Stimulated activated CD4-positive, alpha-beta T cell treated with anti-CD3 and anti-CD28 coated beads, Interleukin-15, amount 100 ng/mL, for 1 hour (primary cell): ENCODE measurements at places on chromosomes 2 and 18.

DNA sequence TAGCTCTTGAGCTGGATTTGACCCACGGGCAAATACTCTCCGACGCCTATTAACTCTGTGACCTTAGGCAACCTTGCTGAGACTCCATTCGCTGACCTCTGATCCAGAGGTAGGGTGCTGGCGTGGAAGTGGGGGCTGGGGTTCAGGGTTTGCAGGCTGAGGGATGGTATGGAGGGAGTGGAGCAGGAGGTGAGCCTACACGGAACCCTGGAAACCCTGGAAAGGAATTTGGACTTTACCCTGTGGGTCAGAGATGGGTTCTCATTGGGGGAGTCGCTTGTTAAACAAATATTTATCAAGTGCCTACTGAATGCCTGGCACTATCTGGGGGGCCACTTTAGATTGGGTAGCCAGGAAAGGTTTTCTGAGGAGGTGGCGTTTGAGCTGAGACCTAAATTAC, 58.2 kb upstream of the FZD7 start:
- no peak for DNase-seq

GRCh38 chr2:240996161-240996833, 2.1 kb upstream of the SNED1 start:
- no peak for DNase-seq

- no peak for DNase-seq
Measured at GRCh38 chr2:210199186-210199765, 26.0 kb downstream of the ACADL start.

DNA sequence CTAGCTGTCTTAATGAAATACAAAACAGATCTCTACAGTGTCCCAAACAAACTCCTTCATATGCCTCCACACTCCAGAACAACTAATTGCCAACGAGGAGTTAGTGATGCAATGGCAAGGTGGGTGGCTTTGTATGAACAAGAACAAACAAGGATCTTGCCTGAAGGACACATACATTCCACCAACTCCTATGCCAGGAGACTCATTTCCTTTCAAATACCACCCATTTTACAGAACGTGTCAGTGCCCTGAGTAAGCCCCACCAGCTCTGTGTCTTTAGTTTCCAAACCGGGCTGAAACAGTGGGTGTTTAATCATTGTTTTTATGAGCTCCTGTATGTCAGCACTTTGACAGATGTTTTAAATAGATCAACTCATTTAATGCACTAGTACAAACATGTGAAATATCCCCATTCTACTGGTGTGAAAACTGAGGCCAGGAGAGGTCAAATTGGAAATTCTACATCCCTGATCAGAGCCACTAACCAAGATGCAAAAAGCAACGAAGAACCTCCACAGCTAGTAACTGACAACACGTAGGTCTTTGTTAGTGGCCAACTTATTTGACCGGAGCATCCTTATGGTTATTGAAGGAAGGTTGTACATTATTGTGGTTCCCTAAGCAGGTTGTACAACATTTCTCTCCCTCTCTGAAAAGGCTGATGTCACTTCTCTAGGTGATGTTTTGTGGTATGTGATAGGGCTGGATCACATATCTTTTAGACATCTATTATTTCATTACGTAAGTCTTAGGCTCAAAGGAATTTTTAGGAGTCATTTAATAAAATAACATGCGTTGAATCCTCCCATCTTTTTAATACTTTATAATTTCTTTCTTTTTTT, 534.9 kb upstream of the TNP1 start:
- no peak for DNase-seq

- DNase-seq, result no peak
Measured at GRCh38 chr2:43420389-43420801, 175.4 kb downstream of the THADA start.

DNA sequence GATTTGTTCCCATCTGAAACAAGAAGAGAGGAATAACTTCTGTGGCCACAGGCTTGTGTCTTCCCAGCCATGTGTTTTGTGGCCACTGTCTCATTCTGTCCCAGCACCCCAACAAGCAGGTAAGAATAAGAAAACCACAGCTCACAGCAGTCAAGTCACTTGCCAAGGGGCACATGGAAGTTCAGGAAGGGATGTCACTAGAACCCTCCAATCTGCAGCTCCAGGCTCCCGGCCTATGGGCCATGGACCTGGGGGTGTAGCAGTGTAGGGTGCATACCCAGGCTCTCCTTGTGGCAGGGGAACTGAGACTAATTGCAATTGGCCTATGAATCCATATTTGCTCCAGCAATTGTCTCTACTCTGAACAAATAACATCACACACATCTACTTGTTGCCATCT, 112.5 kb downstream of the TFCP2L1 start:
- no peak for DNase-seq

DNA sequence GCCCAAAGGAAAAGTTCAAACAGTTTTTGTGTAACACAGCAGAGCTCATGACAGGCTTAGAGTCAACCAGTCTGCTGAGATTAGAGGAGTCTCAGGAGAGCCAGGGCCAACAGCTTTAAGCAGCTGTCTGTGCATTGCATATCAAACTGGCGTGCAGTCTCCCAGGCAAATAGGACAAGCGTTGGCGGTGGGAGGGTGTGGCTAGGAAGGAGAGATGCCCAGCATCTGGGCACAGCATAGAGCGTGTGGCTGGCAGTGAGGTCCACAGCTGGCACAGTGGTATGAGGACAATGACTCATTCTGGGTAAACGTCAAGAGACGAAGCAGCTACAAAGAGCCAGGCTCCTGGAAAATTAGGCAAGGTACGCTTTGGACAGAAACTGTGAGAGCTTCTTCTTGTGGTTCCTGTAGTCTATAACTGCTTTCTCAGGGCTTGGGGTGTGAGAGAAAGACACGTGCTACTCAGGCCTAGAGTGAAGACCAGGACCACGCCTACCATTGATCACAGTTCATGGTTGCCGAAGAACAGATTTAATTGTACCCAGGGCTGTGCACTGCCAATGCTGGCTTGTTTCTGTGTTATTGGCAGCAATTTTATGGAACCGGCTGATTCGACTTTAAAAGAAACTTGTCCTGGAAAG, 14.8 kb downstream of the ZAP70 start:
- no peak for DNase-seq

DNA sequence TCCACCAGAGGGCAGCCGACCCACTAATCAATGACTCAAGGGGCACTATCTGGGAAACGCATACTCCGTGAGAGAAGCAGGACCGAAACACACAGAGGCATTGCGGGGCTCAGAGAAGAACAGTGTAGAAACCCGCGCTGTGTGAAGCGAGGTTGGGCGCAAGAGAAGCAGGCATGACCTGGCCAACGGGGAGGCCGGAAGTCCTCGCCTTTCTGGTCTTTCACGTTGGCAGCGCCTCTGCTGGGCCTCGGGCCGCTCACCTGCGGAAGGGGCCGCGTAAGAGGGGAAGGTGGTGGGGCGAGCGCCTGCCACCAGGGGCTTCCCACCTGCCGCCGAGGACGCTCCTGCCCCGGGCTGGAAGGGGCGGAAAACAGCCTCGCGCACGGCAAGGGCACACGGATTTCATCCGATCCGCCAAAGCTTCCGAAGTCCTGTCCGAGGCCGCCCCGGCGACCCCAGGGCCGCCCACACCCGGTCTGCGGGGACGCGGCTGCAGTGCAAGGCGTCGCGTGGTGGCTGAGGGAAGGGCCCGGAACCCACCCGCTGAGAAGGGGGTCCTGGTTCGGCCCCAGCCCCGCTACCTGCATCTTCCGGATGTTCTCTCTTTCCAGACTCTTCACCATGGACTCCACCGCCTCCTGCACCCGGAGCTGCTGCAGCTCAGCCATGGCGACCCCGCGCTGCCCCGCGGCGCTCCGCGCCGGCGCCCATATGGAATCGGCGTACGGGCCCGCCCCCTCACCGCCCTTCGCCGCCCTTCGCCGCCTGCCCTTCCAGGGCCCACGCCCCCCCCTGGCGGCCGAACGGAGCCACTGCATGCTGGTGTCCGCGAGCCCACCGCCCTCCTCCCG, at the start of gene FAM136A:
Gene FAM136A, minus strand, starts transcription at position 724 of the 851 bp plus-strand sequence. Its CDS starts 56 bp downstream, at position 668.
- DNase-seq, result peak; percentile 78

DNA sequence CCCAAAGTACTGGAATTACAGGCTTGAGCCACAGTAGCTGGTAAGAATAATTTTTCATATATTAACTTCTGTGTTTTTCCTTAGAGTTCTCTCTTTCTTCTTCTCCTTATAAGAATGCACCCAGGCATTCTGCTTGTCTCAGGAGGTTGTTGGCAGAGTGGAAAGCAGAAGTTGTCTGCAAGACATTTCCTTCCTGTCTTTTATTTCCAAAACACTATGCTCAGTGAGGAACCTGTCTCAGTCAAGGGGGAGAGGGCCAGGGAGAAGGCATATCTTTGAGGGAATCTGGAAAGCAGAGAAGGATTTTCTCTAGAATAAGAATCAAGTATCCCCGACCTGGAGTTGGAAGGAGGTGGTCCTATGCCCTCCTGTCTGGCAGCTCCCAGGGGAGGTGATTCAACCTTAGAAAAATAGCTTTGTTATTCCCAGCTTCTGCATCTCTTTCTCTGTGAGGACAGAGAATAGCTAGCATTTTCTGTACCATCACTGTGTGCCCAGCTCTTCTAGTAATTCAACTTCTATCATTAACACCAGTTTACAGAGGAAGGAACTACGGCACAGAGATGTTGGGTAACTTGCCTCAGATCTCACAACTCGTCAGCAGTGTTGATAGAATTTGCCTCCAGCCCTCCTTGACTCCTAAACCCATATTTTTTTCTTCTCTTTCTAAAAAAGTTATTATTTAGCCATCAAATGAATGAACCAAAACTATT, 3.8 kb upstream of the LPIN2 start:
- DNase-seq, result no peak

DNA sequence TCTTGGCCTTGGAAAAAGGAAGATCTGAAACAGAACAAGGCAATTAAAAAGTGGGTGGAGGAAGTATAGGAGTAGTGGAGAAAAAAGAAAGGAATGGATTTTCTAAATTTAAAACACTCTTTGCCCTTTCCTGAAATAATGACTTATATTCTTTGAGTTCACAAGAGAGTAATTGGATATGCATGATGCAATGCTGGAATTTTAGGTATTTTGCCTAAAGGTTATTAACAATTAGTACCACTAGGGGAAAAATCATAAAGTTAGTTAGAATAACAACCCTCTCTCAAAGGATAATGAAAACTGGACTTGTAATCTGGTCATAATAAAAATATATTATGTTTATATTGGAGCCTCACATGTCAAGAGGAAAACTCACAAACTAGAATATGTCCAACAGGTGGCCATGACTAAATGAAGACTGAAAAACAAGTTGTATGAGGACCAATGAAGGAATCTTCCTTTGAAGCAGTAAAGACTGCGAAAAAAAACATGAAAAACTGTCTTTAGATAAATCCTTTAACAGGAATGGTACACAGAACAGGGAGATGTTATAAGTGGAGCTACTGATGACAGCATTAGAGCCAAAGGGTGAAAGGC, 281.8 kb downstream of the NCKAP5 start:
- no peak for DNase-seq

DNA sequence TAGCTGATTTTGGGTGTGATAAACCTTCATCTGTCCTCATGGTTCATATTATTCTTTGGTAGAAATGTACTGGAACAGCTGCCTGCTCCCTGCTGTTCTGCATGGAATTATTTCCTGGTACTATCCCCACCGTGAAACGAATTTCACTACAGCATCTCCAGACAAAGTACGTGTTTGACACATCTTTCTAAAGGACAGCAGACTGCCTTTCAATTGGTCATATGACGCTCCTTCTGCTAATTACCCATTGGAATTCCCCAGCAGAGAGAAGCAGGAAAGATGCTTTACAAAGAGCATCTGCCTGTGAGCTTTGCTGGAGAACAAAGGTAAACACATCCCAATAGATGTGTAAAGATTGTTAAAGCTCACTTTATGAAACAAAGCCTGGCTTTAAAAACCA, 4.4 kb upstream of the RFX8 start:
- no peak for DNase-seq

GRCh38 chr2:46632349-46632748, 153.0 kb downstream of the TMEM247 start:
- DNase-seq, result no peak

DNA sequence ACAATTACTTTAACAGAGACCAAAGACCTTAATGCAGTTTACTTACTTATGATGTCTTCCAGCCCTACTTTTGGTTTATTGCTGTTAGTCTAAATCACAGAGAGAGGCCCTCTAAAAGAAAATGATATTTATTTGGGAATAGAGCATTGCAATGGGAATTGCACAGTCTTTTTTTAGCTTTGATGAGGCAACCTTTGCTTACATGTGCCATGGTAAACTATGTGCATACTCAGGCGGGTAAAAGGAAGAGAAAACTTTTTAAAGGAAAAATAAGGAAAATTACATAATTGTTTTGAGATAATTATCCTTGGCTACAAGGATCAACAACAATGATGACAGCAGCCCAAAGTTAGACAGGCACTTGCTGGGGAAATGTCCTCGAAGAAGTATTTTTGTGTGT, 78.6 kb downstream of the EFEMP1 start:
- DNase-seq, result no peak

DNA sequence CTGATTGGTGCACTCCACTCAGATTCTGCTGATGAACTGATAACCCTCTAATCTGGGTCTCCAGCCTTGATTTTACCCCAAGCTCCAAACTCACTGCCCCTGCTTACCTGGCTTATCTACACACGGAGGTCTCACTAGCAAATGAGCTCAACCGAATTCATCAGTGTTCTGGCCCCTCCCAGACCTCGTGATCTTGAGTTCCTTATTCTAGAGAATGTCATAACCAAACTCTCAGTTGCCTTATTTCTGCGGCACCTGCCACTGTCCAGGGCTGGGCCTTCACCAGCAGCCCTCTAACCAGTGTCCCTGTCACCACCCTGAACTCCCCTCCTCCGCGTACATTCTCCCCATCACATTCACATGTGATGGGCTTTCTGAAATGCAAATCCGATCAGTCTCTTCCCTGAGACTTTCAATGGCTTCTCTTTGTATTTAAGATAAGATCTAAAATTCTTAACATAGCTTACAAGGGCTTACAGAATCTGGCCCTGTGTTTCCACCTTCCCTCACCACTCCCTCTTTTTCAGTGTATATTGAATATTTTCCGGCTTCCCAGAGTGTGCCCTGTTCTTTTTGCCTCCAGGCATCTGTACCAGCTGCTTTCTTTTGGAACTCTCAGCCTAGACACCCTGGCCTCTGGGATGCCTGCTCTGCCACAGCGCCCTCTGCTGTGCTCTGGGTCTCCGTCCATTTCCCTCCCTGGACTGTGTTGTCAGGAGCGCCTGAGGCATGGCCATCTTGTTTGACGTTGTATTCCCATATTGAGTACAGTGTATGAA, 31.1 kb downstream of the NAB1 start:
- peak; percentile 14 for DNase-seq

GRCh38 chr2:71892896-71893295, 254.8 kb downstream of the CYP26B1 start:
- no peak for DNase-seq

DNA sequence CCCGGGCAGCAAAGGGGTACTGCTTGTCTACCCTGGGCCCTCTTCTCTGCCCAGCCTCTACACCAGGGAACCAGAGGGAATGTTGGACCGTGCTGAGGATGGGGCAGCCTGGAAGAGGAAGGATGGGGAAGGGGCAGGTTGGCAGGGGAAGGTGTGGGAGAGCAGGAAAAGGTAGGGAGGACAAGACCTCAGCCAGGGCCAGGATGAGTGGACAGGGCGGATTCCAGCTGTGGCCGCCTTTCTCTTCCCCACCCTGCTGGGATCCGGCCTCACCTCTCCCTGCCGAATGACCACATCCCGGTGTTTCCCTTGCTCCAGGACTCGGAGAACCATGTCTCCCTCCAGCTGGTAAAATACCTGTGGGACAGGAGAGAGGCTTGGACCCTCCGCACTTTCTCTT, 8.9 kb downstream of the HAAO start:
- DNase-seq, result no peak
